Fibroblast of skin of left biceps (primary cell): ENCODE measurements at places on chromosomes 7 and 10.

DNA sequence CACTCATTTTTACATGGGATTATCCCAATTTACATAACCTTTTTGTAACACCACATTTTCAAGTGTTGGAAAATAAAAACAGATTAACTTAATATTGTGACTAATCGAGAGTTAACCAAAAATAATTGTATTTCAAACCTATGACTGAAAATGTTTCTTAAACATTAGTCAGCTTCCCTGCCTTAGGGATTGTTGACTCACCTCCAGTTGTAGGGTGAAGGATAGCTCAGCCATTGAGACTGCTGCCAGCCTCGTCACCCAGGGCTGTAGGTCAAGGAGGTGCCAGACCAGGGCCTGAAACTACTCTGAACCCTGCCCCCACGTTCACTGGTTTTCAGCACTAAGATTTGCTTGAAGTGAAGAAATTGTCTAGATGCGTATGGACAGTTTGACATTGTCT lies 351.2 kb downstream of the GFRA1 start:
- DNase-seq: no peak

- DNase-seq: no peak
Measured at GRCh38 chr7:116686812-116687419, 14.9 kb downstream of the MET start.

DNA sequence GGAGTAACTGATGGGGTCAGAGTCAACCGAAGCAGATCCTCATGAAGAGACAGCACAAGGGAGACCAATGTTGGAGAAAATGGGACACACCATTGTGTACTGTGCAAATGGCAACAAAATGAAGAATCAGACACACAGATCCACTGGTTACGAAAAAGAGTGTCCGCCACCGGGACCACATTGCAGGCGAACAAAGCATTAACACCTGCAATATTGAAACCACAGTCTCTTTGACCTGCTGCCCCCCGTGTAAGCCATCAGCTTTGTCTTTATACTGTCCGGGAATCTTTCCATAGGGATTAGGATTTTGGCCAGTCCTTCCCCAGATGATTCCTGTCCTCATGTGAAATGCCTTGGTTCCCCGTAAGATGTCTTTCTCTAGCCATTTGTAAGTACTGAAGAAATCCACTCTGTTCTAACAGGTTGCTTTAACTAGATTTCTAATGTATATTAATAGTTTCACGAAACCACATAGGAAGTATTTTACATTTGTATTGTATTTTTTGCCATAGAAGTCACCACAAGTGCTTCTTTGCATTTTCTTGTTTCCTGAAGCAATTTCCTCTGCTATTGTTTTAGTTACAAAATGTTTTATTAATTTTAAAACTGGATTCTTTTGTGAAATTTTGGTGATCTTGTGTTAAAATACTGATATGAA lies 140.8 kb upstream of the NFE2L3 start:
- DNase-seq: no peak

GRCh38 chr10:50480054-50481007 lies 143.4 kb downstream of the SGMS1 start:
- no peak for DNase-seq

GRCh38 chr10:97543025-97543546 lies 29.5 kb upstream of the ANKRD2 start:
- peak; percentile 86 for DNase-seq

GRCh38 chr10:33617381-33618080 lies 283.1 kb upstream of the NRP1 start:
- no peak for DNase-seq
